ENCODE measurements at places on chromosomes 2 and 18.

GRCh38 chr2:51717312-51717711 lies 685.4 kb upstream of the NRXN1 start:
- DNase-seq: no peak

DNA sequence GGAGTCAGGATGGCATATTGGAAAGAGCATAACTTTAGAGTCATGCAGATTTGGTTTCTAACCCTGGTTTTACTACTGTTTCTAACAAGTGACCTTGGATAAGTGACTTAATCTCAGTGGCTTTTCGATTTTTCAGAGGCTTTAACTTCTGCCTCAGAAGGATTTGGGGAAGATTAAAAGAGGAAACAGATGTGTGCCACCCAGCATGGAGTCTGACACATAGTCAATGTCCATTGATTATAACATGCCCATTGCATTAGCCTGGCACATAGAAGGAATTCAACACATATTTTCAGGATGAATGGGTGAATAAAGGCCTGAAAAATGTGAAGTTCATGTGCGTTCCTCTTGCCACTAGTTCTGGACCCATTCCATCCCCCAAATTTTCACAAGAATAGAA lies 438.2 kb downstream of the EPHA4 start:
- DNase-seq: no peak

- DNase-seq: no peak
These were observed 158.1 kb upstream of the SLC39A10 start for GRCh38 chr2:195498839-195499490.

- DNase-seq: no peak
These were observed 654.9 kb upstream of the CNTNAP5 start for GRCh38 chr2:123370186-123370585.

- DNase-seq: no peak
These were observed 430.0 kb upstream of the TNP1 start for GRCh38 chr2:217289907-217290280.

GRCh38 chr2:216428618-216429350 lies 16.5 kb downstream of the SMARCAL1 start:
- no peak for DNase-seq

DNA sequence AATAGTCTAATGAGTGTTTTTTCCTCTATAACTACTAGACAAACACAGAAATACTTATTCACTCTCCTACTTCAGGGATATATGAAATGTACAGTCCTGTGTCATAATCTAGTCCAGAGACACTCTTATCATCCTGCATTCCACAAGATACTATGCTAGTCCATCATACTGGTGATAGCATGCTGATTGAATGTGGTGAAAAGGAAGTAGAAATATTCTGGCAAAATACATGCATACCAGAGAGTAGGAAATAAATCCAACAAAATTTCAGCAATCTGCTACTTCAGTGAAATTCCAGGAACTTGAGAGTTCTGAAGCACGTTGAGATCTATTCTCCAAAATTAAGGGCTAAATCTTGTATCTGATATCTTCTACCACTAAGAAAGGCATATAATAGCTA lies 353.9 kb downstream of the PID1 start:
- DNase-seq: no peak

DNA sequence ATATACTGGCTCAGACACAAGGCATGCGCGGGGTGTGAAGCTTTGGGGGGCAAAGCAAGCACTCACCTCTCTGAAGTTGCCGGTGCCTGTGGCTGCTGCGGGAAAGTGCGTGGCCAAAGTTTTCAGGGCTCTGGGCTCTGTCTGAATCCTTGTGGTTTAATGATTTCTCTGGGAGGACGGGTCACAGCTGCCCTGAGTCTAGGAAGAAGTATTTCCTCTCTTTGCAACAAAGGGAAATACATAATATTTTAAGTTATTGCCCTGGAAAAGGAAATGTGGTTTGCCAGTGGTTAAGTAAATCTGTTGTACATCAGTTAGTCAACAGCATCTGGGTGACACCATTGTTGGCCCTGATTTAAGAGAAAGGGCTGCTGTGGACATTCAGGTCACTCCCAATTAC lies 56.7 kb upstream of the ZDBF2 start:
- no peak for DNase-seq

GRCh38 chr2:229221641-229222040 lies 49.4 kb downstream of the PID1 start:
- no peak for DNase-seq

GRCh38 chr2:29796446-29796845 lies 124.9 kb downstream of the ALK start:
- DNase-seq: no peak
